A172 (cell line): ENCODE measurements at places on chromosomes 4 and X. TPM values are rescaled to one million over a fixed set of nuclear protein-coding genes. Genes with fewer than 3 reads are reported as not detected.
A peak's percentile ranks its signal among the peaks of the same experiment; 100 is the strongest.

GRCh38 chrX:119067023-119067739 is 5.6 kb upstream of the CT47C1 start:
- peak; percentile 16 for DNase-seq

DNA sequence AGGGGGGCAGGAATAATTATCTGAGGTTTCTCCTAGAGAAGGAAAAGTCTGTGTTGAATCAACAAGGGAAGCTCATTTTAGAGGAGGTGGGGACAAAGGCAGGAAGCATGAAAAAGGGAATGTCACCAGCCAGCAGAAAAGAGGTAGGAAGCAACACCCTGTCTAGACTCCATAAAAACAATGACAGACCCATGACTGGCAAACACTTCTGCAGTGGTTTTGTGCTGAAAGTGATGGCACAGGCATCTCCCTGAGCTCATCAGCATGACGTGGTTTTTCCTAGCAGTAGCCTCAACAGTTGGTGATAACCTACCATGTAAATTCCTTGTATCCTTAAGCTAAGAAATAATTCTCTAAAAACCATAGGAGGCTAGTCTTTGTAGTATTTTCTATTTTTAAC is 110.7 kb upstream of the GALNT7 start:
- DNase-seq = peak; percentile 44

GRCh38 chr4:84669201-84669600 is 86.3 kb downstream of the CDS1 start:
- no peak for DNase-seq

GRCh38 chr4:138894709-138895108 is 120.9 kb upstream of the NOCT start:
- no peak for DNase-seq

- DNase-seq = no peak
These were observed 13.1 kb downstream of the ATP2B3 start for GRCh38 chrX:153530411-153531129.

DNA sequence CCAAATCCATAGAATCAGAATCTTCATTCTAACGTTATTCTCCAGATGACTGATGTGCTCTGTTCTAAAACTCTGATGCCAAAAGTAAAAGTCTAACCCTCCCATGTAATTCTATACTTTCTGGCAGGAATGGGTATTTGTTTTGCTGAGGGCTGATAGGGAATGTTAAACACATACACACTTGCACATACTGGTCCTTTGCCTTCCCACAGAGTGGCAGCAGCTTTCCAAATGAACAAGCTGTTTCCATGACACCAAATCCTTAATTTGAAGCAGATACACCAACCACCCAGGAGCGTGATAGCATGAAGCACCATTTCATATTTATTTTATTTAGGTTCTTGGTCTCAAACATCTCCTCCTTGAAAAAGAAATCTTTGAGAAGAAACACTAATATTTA is 155.5 kb upstream of the PRDX4 start:
- no peak for DNase-seq

DNA sequence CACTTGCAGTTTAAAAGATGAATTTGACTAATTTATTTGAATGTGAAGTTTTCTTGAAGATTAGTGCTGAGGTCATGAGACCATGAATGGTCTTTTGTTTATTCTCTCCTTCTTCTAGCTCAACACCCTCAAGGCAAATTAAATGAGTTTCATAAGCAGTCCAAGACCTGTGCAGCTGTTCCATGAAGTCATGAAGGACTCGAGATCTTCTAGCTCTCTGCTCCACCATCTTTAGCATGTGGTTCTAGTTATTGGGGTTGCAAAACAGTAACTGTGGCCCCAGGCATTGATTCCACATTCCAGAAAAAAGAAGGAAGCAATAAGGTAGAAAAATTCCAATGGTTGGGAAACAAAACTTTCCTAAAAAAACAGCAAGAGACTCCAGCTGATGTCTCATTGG is 84.2 kb upstream of the HS3ST1 start:
- DNase-seq = no peak

- DNase-seq = peak; percentile 51
These were observed 80.3 kb upstream of the LSM6 start for GRCh38 chr4:146095091-146095690.

Gene PRDX4
- total RNA-seq = 324 and 330 TPM in 2 replicates
